ENCODE measurements at places on chromosomes 11 and 22.

- no peak for DNase-seq
These were observed 452.4 kb upstream of the DDI1 start for GRCh38 chr11:103584021-103584420.

- DNase-seq, result no peak
These were observed 23.8 kb downstream of the NPTXR start for GRCh38 chr22:38820020-38820419.

- no peak for DNase-seq
These were observed 36.8 kb upstream of the ADORA2A start for GRCh38 chr22:24390576-24390975.

DNA sequence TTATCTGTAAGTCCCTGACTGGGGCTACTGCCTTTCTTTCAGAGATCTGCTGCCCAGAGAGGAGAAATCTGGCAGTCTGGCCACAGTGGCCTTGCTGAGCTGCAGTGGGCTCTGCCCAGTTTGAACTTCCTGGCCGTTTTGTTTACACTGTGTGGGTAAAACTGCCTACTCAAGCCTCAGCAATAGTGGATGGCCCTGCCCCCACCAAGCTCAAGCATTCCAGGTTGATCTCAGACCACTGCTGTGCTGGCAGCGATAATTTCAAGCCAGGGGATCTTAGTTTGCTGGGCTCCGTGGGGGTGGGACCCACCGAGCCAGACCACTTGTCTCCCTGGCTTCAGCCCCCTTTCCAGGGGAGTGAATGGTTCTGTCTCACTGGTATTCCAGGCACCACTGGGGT lies 117.5 kb downstream of the TRPC6 start:
- no peak for DNase-seq

GRCh38 chr22:29806196-29806595 lies 31.9 kb downstream of the ASCC2 start:
- no peak for DNase-seq

GRCh38 chr11:45676522-45677095 lies 11.2 kb upstream of the CHST1 start:
- DNase-seq, result no peak

- DNase-seq, result no peak
These were observed 11.6 kb downstream of the ASCL2 start for GRCh38 chr11:2258501-2259465.

GRCh38 chr11:2409611-2410468 lies 9.3 kb downstream of the TSSC4 start:
- no peak for DNase-seq

- DNase-seq, result no peak
These were observed 20.8 kb downstream of the NTM start for GRCh38 chr11:131391176-131391575.

DNA sequence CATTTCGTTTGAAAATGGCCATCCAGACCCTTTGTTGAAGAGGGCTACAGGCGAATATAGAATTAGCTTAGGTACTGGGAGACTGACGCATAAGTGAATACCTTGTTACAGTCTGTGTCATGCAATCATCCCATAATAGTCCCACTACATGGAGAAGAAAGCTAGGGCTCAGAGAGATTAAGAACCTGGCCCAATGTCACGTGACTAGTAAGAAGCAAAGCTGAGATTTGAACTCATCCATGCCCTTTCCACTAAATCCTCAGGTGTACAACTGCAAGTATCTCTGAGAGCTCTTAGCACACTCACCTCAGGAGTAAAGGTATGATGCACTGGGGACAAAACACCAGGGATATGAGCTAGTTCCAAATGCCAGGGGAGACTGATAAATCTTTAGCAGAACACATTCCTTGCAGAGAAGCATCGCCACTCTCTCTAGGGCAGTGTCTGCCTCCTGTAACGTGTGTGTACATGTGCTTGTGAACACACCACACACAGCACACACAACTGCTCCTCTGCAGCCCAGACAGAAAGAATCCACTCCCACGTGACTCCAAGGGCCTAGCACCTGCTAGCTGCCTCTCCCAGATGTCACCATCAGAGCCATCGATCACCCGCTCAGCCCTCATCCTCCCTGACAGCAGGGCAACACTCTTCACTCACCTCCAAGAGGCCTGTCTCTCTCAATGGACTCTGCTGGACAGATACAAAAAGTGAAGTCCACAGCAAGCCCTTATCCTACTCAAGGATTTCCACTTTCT lies 402.8 kb downstream of the NXPE2 start:
- DNase-seq, result no peak

DNA sequence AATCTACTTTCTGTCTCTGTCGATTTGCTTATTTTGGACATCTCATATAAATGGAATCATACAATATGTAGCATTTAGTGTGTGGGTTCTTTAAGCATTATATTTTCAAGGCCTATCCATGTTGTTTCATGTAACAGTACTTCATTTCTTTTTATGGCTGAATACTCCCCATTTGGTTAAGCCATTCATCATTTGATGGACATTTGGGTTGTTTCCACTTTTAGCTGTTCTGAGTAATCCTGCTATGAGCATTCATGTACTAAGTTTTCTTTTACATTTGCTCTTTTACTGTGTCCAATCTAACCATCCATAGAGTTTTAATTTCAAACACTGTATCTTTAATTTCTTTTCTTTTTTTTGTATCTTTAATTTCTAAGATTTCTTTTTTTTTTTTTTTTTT lies 55.6 kb upstream of the SPTBN2 start:
- no peak for DNase-seq

- DNase-seq, result no peak
These were observed 5.7 kb upstream of the INTS4 start for GRCh38 chr11:78000193-78000592.

Measured in SIG-M5 (cell line).